ENCODE measurements at places on chromosomes 11 and 22.

DNA sequence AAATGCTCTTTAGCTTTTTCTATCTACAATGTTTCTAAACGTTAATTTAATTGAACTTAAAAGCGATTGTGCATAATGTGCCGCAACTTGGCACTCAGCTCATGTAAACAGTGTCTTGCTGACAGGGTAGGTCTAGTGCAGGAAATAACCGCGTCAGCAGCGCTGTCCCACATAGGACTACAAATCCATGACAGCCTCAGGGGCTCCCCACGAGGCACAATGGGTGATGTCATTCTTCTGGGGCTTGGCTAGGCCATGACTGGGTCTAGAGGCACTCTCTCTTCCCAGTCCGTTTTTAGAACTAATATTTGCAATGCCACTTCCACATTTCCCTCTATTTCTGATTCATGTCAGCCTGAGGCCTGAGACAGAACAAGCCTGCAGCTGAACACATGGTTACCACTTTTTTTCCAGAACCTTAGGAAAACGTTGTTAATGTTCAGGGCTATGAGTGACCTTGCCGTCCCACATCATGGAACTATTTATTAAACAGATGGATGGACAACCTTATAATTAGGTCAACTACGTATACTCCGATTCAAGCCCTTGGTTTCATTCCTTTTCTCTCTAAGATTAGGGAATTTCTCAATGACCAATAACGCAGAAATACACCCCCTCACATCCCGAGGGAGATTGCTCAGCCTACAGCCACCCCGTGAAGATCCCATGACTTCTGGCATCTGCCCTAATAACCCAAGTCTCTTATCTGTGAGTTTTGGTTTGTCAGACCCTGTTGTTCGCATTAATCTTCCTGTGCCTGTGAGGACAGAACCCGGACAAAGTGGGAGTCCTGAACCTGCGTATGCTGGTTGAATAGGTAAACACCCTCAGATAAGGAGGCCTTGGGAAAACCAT is 19.4 kb upstream of the SNX32 start:
- no peak for DNase-seq

DNA sequence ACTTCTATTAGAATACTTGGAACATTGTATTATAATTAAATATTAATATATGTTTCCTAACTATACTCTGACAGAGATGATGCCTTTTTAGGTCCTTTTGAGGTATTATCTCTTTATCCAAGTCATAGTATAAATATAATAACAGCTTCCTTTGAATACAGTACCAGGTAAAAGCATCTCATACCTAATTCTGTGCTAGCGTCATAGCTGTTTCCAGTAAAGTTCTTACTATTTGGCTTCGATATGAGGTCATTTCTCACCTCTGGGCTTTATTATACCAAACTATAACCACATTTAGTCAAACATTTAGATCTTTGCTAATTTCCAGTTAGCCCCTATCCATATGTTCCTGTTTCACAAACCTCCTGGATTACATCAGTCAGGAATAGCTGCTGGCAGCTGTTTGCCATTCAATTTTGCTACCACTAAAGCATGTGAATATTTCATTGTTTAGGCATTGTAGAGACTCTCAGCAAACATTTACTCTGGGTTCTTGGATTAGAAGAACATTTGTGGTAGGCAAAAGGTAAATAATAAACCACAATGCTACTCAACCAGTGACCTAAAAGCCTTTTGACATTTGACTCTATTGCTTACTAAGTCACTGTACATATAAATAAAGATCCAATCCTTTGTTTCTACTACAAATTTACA is 255.1 kb downstream of the TTC28 start:
- no peak for DNase-seq

DNA sequence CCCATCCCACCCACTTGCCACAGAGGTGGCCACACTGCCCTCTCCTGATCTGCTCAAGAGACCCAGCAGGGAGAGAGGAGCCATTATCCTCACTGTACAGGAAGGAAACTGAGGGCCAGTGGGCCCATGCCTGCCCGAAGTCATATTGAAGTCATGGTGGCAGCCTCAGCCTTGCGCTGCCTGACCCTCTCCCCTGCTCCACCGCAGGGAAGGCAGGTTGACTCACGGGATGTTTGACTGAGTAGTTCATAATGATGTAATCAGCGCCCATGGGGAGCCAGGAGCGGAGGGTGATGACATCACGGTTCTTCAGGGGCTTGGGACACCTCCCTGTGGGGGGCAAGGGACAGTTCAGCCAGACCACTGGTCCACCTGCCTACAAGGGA is 6.1 kb upstream of the ARAP1 start:
- DNase-seq: no peak

DNA sequence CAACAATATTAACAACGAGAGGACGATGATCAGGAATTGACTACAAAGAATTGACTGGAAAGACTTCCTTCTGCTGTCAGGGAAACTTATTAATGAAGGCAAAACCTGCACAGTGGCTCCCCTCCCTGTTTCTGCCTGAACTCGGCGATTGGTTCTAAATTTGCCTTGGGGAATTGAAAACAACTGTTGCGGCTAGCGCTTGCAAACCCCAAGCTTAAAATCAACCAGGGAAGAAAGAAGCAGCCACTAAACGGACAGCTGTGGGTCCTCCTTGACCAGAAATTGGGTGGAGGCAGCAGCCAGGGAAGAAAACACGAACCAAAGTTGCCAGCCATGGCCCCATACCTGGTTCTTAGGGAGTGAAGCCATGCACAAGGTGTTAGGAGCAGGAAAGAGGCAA is 383.5 kb upstream of the CADM1 start:
- DNase-seq: no peak

DNA sequence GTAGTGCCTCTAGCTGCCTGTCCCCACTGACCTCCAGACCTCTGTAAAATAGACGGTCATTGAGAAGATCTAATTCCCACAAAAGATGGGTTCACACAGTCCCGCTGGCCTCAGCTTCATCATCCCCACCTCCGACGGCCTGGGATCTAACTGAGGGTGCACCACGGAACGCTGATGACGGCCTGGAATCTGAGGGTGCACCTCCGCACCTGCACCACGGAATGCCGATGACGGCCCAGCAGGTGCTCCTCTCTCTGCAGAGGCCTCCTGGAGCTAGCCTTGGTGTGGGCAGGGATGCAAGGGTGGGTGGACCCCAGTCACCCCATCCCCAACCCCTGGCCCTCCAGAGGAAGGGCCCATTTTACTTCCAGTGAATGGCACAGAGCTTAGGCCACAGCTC is 77.3 kb downstream of the PHF21B start:
- DNase-seq: no peak

DNA sequence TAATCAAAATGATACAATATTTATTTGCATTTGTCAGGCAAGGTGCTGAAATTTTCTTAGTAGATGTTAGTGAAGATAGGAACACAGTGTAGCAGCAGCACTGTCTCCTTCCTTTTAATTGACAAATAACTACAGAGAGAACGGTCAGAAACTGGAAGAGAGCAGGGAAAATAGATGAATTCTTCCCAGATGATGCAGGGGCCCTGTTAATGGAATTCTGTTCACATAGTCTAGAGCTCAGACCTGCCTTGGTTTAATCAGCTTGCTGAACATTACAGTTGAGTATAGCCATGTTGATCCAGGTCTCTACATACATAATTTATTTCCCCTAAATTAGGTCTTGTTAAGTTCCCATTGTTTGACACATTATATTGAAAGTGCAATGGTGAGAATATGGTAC is 127.4 kb downstream of the SLC17A6 start:
- no peak for DNase-seq
